ENCODE measurements at places on chromosomes 2 and 18.

GRCh38 chr2:101717071-101717845, 19.8 kb downstream of the MAP4K4 start:
- DNase-seq, result no peak

GRCh38 chr2:133871545-133872209, 303.4 kb upstream of the NCKAP5 start:
- peak; percentile 5 for DNase-seq

GRCh38 chr2:128526455-128526976, 207.8 kb upstream of the HS6ST1 start:
- DNase-seq, result no peak

- no peak for DNase-seq
Observed at GRCh38 chr2:691821-692761, 14.9 kb upstream of the TMEM18 start.

- DNase-seq, result no peak
Observed at GRCh38 chr2:71250935-71251334, 24.0 kb upstream of the PAIP2B start.

GRCh38 chr2:25672494-25673299, 680 bp downstream of the DTNB start:
- peak; percentile 65 for DNase-seq

DNA sequence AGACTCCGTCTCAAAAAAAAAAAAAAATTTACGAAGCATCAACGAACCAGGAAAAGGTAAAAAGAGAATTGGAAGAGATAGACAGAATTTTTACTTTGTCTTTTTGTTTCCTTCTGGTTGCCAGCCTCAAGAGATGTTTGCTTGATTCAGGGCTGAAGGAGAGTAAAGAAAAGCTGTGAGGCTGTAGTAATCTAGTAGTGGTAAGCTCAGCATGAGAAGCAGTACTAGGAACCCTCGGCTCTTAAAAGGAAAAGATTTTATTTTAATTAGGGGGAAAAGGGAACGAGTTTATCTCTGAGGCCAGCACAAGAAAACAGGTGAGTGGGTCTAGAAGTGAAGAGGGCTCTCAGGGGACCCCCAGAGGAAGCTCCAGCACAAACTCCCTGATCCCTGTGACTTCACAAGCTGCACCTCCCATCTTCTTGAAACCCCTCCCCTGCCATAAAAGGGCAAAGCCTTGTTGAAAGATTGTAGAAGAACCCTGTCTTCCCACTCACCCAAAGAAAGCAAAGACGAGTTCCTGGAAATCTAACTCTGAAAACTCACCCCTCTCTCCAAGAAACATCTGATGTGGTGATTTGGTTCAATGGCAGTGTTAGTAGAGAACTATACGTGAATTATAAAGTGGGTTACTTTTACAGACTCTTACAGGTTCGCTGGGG, 8.6 kb downstream of the RBMS1 start:
- no peak for DNase-seq

All from NCI-H526 treated with DMSO at 0.1 percent for 48 hours (cell line).